ENCODE measurements at places on chromosomes 1 and 21.
A peak's percentile ranks its signal among the peaks of the same experiment; 100 is the strongest.

DNA sequence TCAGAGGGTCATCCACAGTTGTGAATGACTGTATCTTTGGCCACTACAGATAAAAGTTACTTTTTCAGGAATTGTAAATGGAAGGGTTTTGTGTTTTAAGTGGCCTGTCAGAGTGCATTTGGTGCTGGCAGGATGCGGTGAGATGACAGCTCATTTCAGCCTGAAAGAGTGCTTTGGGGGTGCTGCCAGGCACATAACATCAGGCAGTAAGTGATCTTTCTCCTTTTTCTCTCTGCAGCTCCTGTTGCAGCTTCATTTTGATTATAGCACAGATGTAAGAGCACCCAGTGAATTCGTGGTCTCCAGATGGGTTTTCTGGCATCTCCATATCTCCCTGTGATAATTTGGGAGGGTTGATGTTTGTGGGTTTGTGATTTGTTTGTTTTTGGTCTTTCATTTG is 14.8 kb upstream of the FAM163A start:
- no peak for DNase-seq

GRCh38 chr1:234515411-234515810 is 36.4 kb upstream of the TARBP1 start:
- no peak for DNase-seq

GRCh38 chr1:87410776-87411480 is 82.2 kb downstream of the LMO4 start:
- no peak for DNase-seq

- DNase-seq: peak; percentile 59
These were observed 21.1 kb downstream of the PYHIN1 start for GRCh38 chr1:158952416-158952815.

DNA sequence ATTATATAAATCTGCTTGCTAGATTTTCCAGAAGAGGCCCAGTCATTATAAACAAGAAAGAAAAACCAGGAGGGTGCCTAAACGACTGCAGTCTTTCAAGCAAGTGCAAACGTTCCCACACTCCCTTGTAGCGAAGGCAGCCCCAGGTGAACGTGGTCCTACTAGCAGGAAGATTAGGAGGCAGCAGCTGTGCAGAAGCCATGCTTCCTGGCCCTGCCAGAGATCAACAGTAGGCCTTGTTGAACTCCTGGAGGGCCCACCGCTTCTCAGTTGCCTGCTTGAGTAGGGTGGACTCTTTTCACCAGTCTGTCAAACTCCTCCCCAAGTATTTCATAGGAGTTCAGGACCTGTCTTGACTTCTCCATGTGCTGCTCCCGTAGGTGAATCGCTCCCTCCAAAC is 163.0 kb upstream of the GORAB start:
- no peak for DNase-seq

GRCh38 chr1:22140694-22141093 is 2.2 kb downstream of the WNT4 start:
- DNase-seq: no peak

DNA sequence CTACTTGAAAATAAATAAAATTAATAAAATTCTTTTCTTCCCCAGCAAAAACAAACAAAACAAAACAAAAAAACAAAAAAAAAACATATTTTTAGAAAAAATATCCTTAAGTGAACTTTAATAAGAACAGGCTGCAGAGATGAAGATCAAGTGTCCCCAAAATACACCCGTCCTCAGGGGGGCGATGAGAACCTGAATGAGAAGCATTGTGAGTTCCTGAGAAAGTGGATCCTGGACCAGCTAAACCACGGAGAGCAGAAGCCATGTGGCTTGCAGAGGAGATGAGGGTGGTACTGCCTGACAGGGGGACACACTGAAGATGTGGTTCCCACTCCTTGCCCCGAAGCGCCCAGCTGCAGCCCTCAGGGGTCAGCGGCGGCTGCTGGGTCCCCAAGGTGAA is 89.3 kb downstream of the ITPKB start:
- peak; percentile 47 for DNase-seq

Measured in KBM-7 (cell line).